ENCODE measurements at places on chromosomes 13 and 19.

DNA sequence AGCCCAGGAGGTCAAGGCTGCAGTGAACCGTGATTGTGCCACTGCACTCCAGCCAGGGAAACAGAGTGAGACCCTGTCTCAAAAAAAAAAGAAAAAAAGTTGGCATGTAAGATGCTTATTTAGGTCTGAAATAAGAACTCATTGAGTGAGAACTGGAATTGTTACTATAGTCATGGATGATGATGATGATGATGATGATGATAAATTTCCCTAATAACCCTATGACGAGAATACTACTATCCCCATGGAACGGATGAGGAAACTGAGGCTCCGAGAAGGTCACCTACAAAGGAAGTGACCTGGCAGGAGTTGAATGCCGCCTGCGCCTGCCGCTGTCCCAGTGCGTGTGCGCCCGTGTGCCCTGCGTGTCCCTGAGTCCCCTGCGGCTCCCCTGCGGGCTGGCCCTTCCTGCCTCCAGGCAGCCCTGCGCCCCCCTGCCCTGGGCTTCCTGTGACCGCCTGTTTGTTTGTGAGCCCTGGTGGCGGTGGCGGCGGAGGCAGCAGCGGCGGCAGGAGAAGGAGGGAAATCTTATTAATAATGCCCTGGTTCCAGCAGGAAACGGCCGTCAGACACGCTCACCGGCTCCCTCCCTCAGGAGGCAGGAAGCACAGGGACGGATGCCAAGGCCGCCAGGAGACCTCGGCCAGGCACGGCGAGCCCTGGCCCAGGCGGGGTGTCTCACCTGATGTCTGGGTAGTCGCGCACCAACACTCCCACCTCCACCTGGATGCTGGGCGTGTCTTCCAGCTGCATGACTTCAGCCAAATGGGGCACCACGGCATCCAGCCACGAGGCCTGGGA is 29.6 kb downstream of the EXOC3L2 start:
- DNase-seq, result no peak

- DNase-seq, result no peak
Observed at GRCh38 chr19:18654469-18654868, 17.6 kb downstream of the KLHL26 start.

DNA sequence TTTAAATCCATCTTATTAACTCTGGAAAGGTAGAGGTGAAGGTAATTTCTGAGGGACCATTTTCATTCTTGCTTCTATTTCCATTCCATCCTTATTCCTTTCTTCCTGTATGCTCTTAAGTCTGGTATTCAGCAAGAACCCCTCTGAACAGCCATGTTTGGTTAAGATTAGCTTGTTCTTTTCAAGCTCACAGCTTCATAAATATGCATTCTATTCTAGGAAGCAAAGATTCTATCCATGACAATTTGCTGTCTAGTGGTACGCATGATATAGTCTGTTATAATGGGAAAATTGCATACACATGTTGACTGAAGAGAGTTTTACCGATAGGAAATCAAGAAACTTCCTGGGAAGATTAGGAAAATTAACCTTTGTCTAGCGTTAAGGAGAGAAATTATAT is 218.7 kb downstream of the HS6ST3 start:
- DNase-seq, result no peak

DNA sequence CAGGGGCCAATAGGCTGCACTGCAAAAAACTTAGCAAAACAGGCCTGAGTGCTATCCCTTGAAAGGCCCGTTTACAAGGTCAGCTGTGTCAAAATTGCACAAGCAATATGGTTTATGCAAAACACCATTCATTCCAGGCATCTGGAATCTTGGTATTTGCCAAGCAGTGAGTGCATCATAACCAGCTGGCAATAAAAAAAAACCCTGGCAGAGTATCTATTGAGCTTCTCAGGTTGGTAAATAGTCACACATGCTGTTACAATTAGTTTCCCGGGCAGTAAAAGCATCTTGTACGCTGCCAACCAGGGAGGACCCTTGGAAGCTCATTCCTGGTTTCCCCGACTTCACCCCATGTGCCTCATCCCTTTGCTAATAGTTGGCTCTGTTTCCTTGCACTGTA is 21.3 kb downstream of the ZNF77 start:
- no peak for DNase-seq

- DNase-seq, result peak; percentile 62
Observed at GRCh38 chr13:24931450-24932251, 164.3 kb upstream of the PABPC3 start.

DNA sequence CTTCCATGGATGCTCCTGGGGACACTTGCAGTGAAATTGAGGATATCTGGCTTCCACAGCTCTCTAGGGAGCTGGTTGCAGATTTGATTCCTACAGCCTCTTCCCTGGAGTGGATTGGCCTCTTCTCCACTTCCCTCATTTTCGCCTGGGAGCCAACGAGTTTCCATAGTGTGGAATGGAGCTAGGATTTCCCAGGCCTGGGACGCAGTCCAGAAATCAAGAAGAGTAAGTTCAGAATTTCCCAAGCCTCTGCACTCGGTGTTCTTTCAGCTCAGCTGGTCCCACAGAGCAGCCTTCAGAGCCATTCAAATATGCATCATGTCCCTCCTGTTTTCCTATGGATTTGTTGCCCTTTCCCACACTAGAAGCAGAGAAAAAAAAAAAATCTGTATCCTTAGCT is 68.2 kb downstream of the RAP2A start:
- DNase-seq, result no peak

GRCh38 chr13:44437356-44438233 is 64.0 kb downstream of the SERP2 start:
- peak; percentile 78 for DNase-seq

- DNase-seq, result no peak
Observed at GRCh38 chr19:47253467-47253881, 2.9 kb upstream of the CCDC9 start.

DNA sequence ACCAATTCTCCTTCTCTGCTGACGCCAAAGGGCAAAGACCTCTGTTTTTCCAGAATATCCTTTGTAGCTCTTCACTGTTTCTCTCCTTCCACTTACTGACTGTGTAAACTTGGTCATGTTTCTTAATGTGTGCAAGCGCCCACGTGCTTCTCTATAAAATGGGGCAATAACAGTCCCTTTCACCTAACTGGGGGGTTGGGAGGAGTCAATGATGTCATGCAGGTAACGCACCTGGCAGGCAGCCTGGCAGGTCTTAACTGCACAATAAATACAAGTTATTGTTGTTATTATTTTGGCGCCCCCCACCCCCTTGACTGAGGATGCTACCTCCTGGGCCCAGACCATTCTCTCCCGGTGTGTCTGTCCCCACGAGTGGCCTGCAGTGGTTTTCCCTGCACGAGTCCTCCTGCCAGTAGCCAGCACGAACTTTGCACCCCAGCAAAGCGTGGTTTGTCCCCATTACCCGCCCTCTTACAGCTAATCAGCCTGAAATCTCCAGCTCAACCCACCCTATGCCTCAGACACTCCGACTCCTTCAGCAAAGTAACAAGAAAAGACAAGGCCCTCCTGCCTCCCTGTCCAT is 5.3 kb downstream of the SBSN start:
- DNase-seq, result no peak

DNA sequence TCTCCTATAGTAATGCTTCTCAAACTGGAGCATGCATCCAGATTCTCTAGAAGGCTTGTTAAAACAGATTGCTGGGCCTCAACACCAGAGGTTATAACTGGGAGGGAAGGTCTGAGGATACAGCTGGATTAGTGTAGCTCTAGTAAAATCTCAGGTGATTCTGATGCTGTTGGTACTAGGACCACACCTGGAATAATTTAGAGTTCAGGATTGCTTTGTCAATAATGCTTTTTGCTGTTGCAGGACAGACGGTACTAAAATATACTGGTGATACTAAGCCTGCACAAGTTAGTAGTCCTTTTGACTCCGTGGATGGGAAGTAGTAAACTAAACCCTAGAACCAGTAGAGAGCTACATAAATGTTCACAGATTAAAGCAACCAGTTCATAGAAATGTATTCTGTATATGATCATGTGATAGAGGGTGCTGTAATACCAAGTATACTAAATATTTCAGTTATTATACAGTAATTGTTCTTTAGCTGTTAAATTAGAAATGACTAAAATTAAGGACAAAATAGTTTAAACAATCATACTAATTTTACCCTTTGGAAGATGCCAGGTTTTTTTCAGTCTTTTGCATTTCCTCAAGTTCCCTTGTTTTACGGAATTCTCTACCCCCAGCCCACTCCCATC is 258.2 kb upstream of the STARD13 start:
- no peak for DNase-seq

GRCh38 chr19:3360421-3361383 is 5.7 kb upstream of the NFIC start:
- DNase-seq, result peak; percentile 87

DNA sequence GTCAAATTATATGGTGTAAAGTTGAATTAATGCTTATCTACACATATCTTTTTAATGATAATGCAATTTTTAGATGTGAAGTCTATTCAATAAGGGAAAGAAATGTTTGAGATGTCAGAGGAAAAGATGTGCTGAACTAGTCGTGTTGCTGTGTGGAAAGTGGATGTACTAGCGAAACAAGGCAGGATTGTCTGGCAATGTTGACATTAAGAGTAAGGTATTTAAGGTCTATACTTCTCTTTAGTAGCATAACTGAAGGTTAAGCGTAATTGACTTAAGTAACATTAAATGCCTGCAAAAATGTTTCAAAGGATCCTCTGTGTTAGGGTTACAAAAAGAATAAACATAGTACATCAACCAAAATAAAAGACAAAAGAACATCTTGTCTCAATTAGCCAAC is 787.3 kb upstream of the KLHL1 start:
- no peak for DNase-seq

GRCh38 chr13:86402500-86402899 is 603.3 kb upstream of the SLITRK6 start:
- no peak for DNase-seq

DNA sequence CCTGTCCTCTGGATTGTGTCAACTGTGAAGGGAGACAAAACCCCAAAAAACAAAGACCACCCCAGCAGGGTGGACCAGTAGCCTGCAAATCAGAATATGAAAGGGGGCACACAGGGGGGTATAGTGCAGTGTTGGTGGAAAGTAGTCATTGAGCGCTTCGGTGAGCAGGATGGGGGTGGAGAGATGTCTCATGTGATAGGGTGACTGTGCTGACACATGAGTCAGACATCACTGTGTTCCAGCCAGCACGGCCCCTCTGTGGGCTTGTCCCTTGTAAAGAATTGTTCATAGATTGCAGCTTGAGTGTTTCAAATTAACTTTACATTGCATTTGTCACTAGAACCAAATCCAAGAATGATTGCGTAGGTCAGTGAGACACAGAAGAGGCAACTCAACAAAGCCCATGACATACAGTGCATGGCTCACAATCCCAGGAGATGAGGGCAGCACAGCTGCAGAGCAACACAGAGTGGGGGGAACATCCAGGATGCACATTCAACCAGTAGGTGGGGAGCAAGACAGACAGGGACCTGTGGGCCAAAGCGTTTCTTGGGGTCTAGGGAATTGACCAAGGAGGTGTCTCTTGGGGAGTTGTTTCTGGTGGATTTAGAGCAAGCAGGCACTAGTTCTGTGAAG is 7.5 kb downstream of the ZNF440 start:
- DNase-seq, result no peak

GRCh38 chr19:35334144-35334753 is 5.3 kb downstream of the CD22 start:
- no peak for DNase-seq

DNA sequence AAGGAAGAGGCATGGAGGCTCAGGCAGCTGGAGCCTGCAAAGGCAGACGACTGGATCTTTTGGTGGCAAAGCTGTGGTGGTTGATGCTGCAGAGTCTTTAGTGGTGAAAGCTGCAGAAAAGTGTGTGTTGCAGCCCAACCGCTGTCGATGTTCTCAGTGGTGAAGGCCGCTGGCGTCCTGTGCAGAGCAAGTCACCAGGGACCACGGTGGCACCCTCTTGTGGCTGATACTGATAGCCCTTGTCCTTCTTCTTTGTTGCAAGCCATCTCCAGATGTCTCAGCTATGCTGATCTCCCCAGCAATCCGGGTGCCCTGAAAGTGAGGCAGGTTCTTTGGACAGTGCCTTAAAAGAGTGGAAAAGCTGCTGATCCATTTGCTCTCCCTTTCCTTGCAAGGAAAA is 610.9 kb upstream of the PCDH9 start:
- no peak for DNase-seq

- DNase-seq, result no peak
Observed at GRCh38 chr13:112740502-112741131, 50.8 kb downstream of the ATP11A start.

DNA sequence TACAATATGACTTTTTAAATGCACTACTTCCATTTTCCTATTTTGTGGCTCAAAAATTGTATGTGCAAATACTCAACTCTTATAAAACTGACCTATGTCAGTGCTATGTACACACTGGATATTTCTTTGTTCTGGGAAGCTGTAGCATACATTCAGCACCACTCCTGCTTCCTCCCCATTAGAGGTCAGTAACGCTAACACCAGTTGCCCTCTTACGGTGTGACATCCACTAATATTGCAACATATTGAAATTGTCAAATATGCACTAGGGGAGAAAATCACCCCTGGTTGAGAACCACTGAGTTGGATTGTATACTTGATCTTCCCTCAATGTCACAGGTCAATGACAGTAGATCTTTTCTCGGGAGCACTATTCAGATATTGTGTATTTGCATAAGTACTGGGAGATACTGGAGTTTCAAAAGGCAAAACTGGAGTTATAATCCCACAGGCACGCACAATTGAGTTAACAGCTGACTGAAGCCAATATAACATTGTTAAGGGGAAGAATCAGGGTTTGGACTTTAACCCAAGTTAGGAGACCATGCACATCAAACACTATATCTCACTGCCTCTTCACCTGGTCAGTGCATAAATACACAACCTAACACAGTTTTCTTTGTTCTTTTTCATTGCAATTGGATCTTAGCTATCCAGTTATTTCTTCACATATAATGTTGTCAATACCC is 1276.5 kb upstream of the MIR17HG start:
- no peak for DNase-seq

- peak; percentile 38 for DNase-seq
Observed at GRCh38 chr19:29873801-29874575, 62.2 kb downstream of the CCNE1 start.

- DNase-seq, result no peak
Observed at GRCh38 chr13:111131611-111132010, 16.5 kb downstream of the ARHGEF7 start.

- DNase-seq, result no peak
Observed at GRCh38 chr13:37226971-37227370, 121.5 kb upstream of the CSNK1A1L start.

DNA sequence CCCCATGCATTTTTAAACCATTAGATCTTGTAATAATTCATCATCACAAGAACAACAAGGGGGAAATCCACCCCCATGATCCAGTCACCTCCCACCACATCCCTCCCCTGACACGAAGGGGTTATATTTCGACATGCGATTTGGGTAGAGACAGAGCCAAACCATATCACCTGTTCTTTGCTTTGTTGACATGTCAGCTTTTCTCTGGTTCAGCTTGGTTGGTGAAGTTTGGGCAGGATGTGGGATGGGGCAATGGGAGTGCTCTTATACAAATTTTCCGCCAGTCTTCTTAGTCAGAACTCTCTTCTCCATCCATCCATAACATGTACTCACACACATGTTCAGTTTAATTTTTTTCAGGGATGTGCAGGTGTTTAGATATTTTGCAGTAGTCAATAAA is 12.9 kb downstream of the TPP2 start:
- no peak for DNase-seq

All from common myeloid progenitor, CD34-positive (primary cell).